ENCODE measurements at places on chromosomes 6 and 20. TPM values are rescaled to one million over a fixed set of nuclear protein-coding genes. Genes with fewer than 3 reads are reported as not detected.

The GLP1R gene
- total RNA-seq: not detected

The THEMIS gene
- total RNA-seq: not detected

The PRSS35 gene
- 3.2 TPM for total RNA-seq

The PFDN4 gene
- 100 TPM for total RNA-seq

The CTAGE9 gene
- total RNA-seq: not detected

The TGM6 gene
- total RNA-seq: not detected

The CRIP3 gene
- 0.29 TPM for total RNA-seq

The EEF1E1 gene
- 72.6 TPM for total RNA-seq

The SFT2D1 gene
- total RNA-seq: 32.1 TPM

- H3K36me3 ChIP-seq: no peaks in the 10 kb centered on the region
- no peaks in the 10 kb centered on the region for H3K27me3 ChIP-seq
- peak; percentile 58 for DNase-seq
These were observed 254.3 kb downstream of the BTBD3 start for GRCh38 chr20:12171923-12172524.

GRCh38 chr6:25973923-25974555, 11.4 kb downstream of the TRIM38 start:
- H3K4me3 ChIP-seq: no peak overlapping the region
- DNase-seq: no peak
- H3K36me3 ChIP-seq: peaks cover 43% of the 10 kb centered on the region

GRCh38 chr6:135006386-135006914, 48.2 kb downstream of the HBS1L start:
- no peaks in the 10 kb centered on the region for H3K4me1 ChIP-seq
- no peaks in the 10 kb centered on the region for H3K36me3 ChIP-seq
- H3K4me3 ChIP-seq: no peak overlapping the region

GRCh38 chr20:5927749-5928462, 22.4 kb downstream of the TRMT6 start:
- no peak for DNase-seq
- peaks cover 36% of the 10 kb centered on the region for H3K27me3 ChIP-seq
- H3K27ac ChIP-seq: no peak overlapping the region
- no peaks in the 10 kb centered on the region for H3K36me3 ChIP-seq

- peaks cover 47% of the 10 kb centered on the region for H3K4me1 ChIP-seq
- no peak overlapping the region for H3K4me3 ChIP-seq
- DNase-seq: peak; percentile 77
- H3K27ac ChIP-seq: peak overlapping the region; percentile 41
- no peaks in the 10 kb centered on the region for H3K27me3 ChIP-seq
These were observed 29.2 kb downstream of the ATP9A start for GRCh38 chr20:51738877-51739447.

DNA sequence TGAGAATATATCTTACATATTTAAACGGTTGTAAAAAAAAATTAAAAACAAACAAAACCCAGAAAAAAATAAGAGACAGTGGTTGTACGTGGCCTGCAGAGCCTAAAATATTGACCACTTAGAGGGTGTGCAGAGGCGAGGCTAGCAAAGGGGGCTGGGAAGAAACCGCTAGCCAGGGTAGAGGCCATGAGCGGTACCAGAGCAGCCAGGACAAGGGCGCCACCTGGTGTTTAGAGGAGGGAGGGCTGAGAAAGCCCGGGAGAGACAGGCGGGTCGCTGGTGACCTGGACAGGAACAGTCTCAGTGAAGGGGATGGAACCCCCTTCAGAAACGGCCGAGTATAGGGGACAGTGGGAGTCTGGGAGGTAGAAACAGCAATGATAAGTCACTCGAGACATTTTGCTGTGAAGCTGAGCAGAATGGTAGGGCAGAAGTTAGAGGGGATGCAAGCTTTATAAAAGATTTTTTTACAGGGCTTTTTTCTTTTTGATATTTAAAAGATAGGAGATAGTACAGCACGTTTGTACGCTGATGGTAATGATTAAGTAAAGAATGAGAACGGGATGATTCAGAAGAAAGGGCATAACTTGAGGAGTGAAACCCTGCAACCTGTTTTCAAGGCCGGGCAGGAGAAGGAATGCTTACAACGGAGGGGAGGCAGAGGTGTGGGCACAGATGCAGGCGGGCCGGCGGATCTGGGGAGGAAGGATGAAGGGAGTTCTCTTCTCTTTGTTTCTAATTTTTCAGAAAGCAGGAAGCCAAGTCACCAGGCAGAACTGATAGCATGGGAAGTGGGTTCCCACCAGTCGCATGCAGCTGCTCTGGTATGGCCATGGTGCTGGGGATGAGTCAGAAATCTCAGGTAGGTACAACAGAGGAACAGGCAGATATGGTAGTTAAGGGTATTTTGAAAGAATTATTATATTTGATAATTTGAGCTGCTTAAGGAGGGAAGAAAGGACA, 76.2 kb downstream of the FAM229B start:
- H3K4me1 ChIP-seq: no peaks in the 10 kb centered on the region
- peak; percentile 64 for DNase-seq
- H3K36me3 ChIP-seq: no peaks in the 10 kb centered on the region
- no peaks in the 10 kb centered on the region for H3K27me3 ChIP-seq
- no peak overlapping the region for H3K4me3 ChIP-seq

GRCh38 chr6:105838171-105838570, 248.0 kb upstream of the PRDM1 start:
- no peak overlapping the region for H3K27ac ChIP-seq
- no peaks in the 10 kb centered on the region for H3K36me3 ChIP-seq
- H3K27me3 ChIP-seq: no peaks in the 10 kb centered on the region
- no peak for DNase-seq
- peaks cover 9% of the 10 kb centered on the region for H3K4me1 ChIP-seq

- H3K36me3 ChIP-seq: no peaks in the 10 kb centered on the region
- no peak overlapping the region for H3K4me3 ChIP-seq
- no peaks in the 10 kb centered on the region for H3K27me3 ChIP-seq
- no peaks in the 10 kb centered on the region for H3K4me1 ChIP-seq
- DNase-seq: no peak
These were observed 57.3 kb upstream of the SLC35B3 start for GRCh38 chr6:8492536-8493133.

GRCh38 chr6:30643656-30644055, 3.3 kb upstream of the C6orf136 start:
- DNase-seq: no peak
- H3K27me3 ChIP-seq: no peaks in the 10 kb centered on the region
- no peak overlapping the region for H3K27ac ChIP-seq
- peaks cover 7% of the 10 kb centered on the region for H3K36me3 ChIP-seq
- H3K4me3 ChIP-seq: no peak overlapping the region
- peaks cover 11% of the 10 kb centered on the region for H3K4me1 ChIP-seq

DNA sequence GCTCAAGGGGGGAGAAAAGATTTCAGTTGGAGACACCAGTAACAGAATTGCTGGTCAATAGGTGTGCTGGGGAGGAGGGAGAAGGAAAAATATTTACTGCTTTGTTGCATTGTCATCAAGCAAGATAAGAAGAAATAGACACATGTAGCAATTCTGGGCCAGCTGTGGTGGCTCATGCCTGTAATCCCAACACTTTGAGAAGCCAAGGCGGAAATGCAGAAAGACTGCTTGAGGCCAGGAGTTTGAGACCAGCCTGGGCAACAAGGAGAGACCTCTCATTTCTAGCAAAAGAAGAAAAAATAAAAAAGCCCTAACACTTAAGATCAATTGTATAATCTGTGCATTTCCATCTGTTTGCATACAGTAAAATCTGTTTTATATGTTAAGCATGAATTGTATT, 126.6 kb downstream of the ZFP64 start:
- H3K27me3 ChIP-seq: no peaks in the 10 kb centered on the region
- H3K4me1 ChIP-seq: peaks cover 5% of the 10 kb centered on the region
- no peak overlapping the region for H3K4me3 ChIP-seq
- no peaks in the 10 kb centered on the region for H3K36me3 ChIP-seq
- no peak overlapping the region for H3K27ac ChIP-seq

DNA sequence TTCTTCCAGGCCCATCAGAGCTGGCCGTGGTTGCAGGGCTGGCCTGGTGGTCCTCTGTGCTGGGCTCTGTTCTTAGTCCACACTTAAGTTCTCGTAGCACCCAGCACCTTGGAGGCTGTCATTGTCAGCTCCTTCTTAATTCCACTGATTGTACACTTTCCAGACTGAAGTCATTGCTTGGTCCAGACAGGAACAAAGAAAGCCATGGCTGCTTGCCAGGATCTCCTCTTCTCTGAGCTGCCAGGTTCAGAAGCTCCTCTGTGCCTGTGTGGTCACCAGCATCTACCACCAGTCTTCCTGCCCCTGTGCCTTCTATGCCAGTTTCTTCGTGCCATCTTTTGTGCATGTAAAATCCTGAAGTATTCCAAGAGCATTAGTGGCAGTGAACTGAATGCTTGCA, 39.5 kb upstream of the PCMTD2 start:
- H3K36me3 ChIP-seq: no peaks in the 10 kb centered on the region
- DNase-seq: no peak
- no peak overlapping the region for H3K4me3 ChIP-seq
- H3K27me3 ChIP-seq: peaks cover 37% of the 10 kb centered on the region
- no peak overlapping the region for H3K27ac ChIP-seq

DNA sequence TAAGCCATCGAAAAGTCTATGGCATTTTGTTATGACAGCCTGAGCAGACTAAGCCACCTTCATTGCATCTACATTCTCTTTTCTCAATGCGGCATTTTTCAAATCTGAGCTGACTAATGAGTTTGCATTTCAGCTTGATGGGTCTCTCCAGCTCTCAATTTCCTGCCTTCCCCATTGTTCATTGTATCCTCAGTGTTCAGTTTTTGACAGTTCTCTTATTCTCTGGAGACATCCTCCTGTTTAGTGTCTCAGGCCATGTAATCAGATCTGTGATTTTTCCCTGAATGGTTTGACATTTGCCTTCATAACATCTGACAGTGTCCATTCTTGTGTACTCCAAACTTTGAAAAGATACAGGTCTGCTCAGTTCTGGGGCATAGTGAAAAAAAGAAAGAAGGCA, 27.9 kb upstream of the MCM3 start:
- no peak overlapping the region for H3K4me3 ChIP-seq
- no peaks in the 10 kb centered on the region for H3K36me3 ChIP-seq
- H3K27ac ChIP-seq: no peak overlapping the region
- DNase-seq: no peak
- H3K27me3 ChIP-seq: no peaks in the 10 kb centered on the region

GRCh38 chr6:135183002-135183531, 2.0 kb downstream of the MYB start:
- no peaks in the 10 kb centered on the region for H3K27me3 ChIP-seq
- DNase-seq: peak; percentile 39
- no peak overlapping the region for H3K27ac ChIP-seq
- H3K36me3 ChIP-seq: no peaks in the 10 kb centered on the region
- peak overlapping the region; percentile 78 for H3K4me3 ChIP-seq

DNA sequence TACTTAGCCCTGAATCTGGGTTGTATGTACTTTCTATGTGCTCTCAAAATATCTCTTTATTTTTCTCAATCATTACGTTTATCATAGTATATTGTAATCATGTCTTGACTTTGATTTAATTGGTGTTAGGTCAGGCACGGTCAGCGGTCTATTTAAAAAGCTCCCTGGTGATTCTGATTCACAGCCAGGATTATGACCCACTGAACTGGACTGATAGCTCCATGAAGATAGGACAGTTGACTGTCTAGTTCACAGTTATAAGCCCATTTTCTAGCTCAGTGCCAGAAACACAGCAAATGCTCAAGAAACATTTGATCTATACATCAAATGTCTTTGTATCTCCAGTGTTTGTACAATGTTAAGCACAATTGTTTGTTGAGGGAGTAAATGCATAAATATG, 111.5 kb upstream of the CCN2 start:
- H3K36me3 ChIP-seq: no peaks in the 10 kb centered on the region
- H3K27me3 ChIP-seq: no peaks in the 10 kb centered on the region
- H3K4me3 ChIP-seq: no peak overlapping the region
- peaks cover 28% of the 10 kb centered on the region for H3K4me1 ChIP-seq

- no peak overlapping the region for H3K4me3 ChIP-seq
- no peak overlapping the region for H3K27ac ChIP-seq
- no peaks in the 10 kb centered on the region for H3K27me3 ChIP-seq
These were observed 137.0 kb upstream of the AFDN start for GRCh38 chr6:167689751-167690150.

GRCh38 chr6:105514306-105514705, 111.4 kb upstream of the PREP start:
- no peaks in the 10 kb centered on the region for H3K27me3 ChIP-seq
- H3K27ac ChIP-seq: no peak overlapping the region
- no peaks in the 10 kb centered on the region for H3K36me3 ChIP-seq
- H3K4me1 ChIP-seq: no peaks in the 10 kb centered on the region
- H3K4me3 ChIP-seq: no peak overlapping the region

- DNase-seq: no peak
- H3K36me3 ChIP-seq: no peaks in the 10 kb centered on the region
- H3K27me3 ChIP-seq: no peaks in the 10 kb centered on the region
- no peak overlapping the region for H3K4me3 ChIP-seq
- 0 out of 2 replicates have a peak, but pooled peaks cover 9% of the 10 kb centered on the region for H3K4me1 ChIP-seq
- H3K27ac ChIP-seq: no peak overlapping the region
These were observed 169.0 kb upstream of the PRDM1 start for GRCh38 chr6:105917038-105917695.

- no peak for DNase-seq
- H3K4me1 ChIP-seq: peaks cover 22% of the 10 kb centered on the region
- H3K4me3 ChIP-seq: no peak overlapping the region
These were observed 317.6 kb downstream of the CLIC5 start for GRCh38 chr6:45698046-45698445.

DNA sequence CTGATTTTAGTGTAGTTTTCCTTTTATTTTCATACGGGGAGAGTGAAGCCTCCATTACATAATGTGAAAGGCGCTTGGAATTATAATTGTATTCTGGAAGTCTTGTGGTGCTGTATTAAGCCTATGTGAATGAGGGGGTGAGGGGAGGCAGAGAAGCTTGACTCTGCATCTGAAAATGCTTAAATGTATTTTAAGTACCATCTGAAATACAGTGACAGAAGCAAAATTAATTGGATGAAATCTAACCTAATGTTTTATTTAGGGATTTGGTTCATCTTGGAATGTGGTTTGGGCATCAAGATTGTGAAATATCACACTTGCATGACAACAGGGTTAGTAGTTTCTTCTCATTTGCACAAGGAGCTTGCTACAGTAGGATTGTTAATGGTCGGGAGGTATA, 41.2 kb downstream of the TMEM200A start:
- no peaks in the 10 kb centered on the region for H3K4me1 ChIP-seq
- no peak for DNase-seq
- H3K4me3 ChIP-seq: no peak overlapping the region
- no peaks in the 10 kb centered on the region for H3K36me3 ChIP-seq
- no peak overlapping the region for H3K27ac ChIP-seq
- no peaks in the 10 kb centered on the region for H3K27me3 ChIP-seq

- no peak overlapping the region for H3K27ac ChIP-seq
- no peak for DNase-seq
- H3K36me3 ChIP-seq: peaks cover 37% of the 10 kb centered on the region
- H3K4me3 ChIP-seq: no peak overlapping the region
- no peaks in the 10 kb centered on the region for H3K4me1 ChIP-seq
These were observed 8.2 kb downstream of the NPEPL1 start for GRCh38 chr20:58700823-58701222.

GRCh38 chr6:128446497-128446896, 73.9 kb downstream of the PTPRK start:
- H3K4me1 ChIP-seq: no peaks in the 10 kb centered on the region
- H3K27ac ChIP-seq: no peak overlapping the region
- H3K4me3 ChIP-seq: no peak overlapping the region
- no peaks in the 10 kb centered on the region for H3K36me3 ChIP-seq
- H3K27me3 ChIP-seq: no peaks in the 10 kb centered on the region
